H9 (cell line): ENCODE measurements at places on chromosomes 16 and 17. TPM values are rescaled to one million over a fixed set of nuclear protein-coding genes. Genes with fewer than 3 reads are reported as not detected.

RNF157 gene
- total RNA-seq = 7.7 and 9.9 TPM in 2 replicates

DNA sequence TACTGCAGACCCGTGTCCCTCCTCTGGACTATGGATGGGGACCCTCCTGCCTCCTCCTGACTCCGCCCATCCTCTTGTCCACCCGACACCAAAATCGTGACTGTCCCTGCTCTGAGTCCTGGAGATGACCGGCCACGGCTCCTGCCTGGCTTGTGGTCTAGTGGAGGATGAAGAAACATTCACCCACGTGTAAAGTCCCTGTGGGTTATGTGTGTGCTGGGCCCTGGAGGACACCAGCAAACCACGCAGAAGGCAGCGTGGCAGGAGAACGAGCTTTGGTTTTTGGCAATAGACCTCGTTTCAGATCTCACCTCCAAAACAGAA, 11.9 kb downstream of the SPNS2 start:
- no peak for DNase-seq

DNA sequence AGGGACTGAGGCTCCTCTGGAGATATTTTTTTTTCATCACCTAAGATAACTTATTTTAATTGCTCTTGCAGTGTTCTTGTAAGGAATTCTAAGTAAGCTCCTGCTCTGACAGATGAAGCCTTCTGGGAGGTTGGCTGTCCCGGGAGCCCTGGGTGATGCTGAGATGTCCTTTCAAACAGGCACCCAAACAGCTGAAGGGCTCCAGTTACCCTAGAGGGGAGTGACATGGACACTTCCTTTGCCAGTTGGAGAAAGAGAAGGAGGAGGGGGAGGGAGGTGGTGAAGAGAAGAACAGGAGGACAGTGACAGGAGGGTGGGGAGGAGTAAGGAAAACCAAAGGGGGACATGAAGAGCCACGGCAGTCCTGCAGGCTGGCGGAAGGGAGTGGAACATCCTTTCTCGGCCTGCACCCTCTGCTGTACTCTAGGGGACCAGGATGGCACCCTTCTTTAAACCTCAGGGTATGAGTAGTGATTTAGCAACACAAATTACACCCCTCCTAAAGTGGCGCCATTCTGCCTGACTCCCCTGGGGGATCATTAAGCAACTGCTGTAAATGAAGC, 51.8 kb downstream of the MYH3 start:
- no peak for DNase-seq

DNA sequence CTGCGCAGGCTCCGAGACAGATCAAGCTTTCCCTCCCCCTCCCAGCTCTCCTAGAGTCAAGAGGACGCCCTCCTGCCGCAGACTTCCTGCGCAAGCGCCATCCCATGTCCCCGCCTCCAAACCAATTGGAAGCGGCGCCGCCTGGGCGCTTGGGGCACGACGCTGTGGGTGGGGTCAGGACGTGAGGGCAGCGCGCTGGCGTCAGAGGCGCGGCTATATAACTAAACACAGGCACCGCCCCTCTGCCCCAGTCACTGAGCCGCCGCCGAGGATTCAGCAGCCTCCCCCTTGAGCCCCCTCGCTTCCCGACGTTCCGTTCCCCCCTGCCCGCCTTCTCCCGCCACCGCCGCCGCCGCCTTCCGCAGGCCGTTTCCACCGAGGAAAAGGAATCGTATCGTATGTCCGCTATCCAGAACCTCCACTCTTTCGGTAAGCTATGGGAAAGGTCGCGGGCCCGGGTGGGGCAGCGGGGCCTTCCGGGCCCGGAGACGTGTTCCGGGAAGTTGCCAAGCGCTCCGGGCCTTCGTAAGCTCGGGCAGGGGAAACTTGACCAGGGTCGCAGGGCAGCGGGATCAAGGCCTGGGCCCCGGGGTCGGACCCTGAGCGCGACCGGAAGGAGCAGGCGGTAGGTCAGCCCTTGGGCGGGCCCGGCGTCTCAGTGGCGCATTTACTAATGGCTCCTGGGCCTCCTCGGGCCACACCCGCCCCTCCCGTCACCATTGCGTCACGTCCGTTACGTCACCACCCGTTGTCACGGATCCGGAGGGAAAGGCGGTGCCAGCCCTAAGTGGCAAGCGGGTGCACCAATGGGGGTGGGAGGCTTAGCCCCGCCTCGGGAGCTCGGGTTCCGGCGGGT, at the start of gene EIF1:
Gene EIF1 (plus strand): TSS at position 245 of the 856 bp plus-strand sequence. CDS start 154 bp downstream, at position 399.
- peak; percentile 100 for DNase-seq
